ENCODE measurements at places on chromosomes 6 and 20.

GRCh38 chr6:136158971-136159370, 91.1 kb downstream of the MTFR2 start:
- DNase-seq, result no peak

- DNase-seq, result no peak
These were observed 167.4 kb downstream of the DTNBP1 start for GRCh38 chr6:15495375-15495901.

DNA sequence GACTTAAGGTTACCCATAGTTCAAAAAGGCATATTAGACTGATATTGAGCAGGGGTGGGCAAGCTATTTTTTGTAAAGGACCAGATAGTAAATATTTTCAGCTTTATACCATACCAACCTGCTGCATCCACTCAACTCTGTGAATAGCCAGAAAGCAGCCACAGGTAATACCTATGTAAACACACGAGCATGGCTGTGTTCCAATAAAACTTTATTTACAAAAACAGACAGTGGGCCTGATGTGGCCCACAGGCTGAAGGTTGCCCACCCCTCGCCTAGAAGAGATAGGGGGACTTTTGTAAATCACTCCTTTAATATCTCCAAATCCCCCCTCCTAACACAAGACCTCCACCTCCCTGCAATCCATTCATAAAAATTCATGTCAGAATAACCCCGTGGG, 64.4 kb downstream of the PSMG4 start:
- no peak for DNase-seq

- no peak for DNase-seq
These were observed 3.0 kb downstream of the PRSS16 start for GRCh38 chr6:27250277-27251111.

GRCh38 chr6:16473184-16473907, 235.0 kb downstream of the GMPR start:
- DNase-seq, result no peak

DNA sequence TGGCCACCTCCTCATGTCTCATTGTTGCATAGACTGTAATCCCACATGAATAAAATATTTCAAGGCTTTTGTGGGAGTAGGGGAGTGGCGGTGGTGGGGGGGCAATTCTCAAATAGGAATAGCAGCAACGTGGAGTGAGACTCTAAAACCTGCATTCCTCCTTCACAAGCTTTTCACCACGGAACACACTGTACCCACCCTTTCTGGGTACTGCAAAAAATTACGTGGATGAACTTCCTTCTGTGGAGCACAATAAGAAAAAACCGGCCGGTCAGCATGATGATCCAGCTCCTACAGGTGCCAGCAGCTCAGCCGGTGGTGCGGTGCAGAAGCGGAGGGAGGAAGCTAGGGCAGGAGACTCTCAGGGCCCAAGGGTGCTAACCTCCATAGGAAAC, 930 bp upstream of the RRAGD start:
- peak; percentile 18 for DNase-seq

GRCh38 chr6:148451690-148452089, 109.1 kb downstream of the SASH1 start:
- DNase-seq, result no peak

DNA sequence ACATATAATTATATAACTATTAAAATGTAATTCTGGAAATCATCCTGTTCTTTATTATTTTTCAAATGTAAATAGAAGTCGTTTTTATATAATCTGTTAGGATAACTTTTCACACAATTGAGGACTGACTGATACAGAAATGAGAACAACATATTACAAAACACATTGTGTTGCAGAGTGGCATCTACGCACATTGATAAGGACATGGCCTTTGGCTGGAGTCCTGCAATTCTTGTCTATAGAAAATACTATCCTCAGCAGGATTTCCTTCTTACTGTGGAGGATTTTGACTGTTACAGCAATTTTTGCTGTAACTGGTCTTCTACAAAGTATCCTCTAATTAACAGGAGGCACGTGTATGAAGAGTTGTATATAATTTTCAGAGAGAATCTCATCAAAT, 19.8 kb downstream of the SH3BGRL2 start:
- DNase-seq, result no peak

- peak; percentile 63 for DNase-seq
These were observed 14.4 kb upstream of the HLA-DQA1 start for GRCh38 chr6:32622545-32623401.

- DNase-seq, result no peak
These were observed 3.7 kb upstream of the MLIP start for GRCh38 chr6:54107470-54108090.

GRCh38 chr6:125586605-125587004, 162.8 kb upstream of the HEY2 start:
- no peak for DNase-seq

GRCh38 chr20:57711311-57711712, 1.5 kb upstream of the PMEPA1 start:
- no peak for DNase-seq

GRCh38 chr6:5174756-5175549, 85.8 kb downstream of the LYRM4 start:
- DNase-seq, result no peak

GRCh38 chr20:733861-734260, 34.4 kb downstream of the SLC52A3 start:
- no peak for DNase-seq

DNA sequence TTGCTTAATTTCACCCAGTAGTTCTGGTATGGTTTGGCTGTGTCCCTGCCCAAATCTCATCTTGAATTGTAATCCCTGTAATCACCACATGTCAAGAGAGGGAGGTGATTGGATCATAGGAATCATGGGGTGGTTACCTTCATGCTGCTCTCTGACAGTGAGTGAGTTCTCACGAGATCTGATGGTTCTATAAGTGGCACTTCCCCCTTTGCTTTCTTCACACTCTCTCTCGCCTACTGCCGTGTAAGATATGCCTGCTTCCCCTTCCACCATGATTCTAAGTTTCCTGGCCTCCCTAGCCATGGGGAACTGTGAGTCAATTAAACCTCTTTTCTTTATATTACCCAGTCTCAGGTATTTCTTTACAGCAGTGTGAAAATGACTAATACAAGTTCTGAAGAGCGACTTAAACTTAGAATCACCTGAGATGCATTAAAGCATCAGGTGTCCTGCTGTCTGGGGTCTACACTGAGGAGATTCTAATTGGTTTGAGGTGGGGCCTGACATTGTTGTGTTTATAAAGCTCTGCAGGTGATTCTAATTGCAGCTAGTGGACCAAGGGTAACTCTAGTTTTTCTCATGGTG, 82.1 kb upstream of the DTNBP1 start:
- no peak for DNase-seq

DNA sequence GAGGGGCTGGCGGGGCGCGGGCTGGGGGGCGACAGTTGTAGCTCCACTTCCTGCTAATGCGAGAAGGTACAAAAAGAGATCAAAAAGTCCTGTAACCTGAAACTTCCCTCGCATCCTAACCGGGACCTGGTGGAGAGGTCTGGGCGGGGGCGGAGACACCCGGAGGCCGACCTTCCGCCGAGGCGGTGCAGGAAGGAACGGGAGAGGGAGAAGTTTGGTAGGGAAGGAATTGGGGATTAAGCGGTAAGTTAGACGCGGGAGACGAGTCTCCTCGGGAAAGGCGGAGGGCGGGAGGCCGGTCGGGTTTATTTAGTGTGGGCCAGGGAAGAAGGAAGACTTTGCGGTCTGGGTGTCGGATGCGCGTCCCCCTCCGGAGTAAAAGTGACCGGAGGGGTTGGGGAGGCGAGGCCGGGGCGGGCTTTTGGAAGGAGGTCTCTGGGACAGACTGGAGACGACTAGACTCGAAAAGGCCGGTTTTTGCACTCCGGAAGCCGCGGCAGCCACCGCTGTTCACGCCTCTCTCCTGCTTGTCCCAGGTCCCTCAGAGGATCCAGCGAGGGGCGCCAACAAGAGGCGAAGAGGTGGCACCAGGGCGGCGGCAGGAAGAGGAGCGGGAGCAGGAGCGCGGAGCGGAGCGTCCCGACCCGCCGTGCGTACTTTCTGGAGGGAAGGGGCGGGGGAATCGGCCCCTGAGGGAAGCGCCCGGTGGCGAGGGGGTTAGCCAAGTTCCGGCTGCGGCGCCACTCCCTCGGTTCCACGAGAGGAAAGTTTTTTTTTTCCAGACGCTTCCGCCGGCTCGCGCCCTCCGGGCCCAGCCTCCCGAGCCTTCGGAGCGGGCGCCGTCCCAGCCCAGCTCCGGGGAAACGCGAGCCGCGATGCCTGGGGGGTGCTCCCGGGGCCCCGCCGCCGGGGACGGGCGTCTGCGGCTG, 734 bp downstream of the TPBG start:
- DNase-seq, result peak; percentile 41

DNA sequence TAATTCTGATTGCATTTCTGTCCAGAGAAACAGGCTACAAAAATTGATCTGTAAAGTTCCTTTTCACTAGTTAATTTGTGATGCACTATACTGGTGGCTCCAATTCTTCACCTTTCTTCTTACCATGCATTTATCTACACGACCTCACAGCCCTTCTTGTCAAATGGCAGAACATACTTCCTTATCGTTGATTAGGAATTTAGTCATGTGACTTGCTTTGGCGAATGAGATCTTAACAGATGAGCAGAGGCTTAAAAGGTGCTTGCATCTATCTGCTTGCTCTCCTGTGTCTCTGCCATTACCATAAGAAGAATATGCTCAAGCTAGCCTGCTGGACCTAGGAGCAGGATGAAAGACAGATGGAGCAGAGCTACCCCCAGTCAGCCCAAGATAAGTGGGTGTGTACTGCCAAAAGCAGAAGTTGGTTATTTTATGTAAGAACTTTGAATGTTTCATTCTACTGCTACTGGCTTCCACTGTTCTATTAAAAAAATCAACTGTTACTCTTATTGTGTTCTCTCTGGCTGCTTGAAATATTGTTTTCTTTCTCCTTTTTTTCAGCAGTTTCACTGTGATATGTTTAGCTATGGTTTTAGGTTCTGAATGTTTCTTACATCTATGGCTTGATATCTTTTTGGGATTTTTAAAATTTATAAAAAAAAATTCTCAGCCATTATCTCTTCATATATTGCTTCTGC, 40.2 kb upstream of the RBM24 start:
- DNase-seq, result no peak

DNA sequence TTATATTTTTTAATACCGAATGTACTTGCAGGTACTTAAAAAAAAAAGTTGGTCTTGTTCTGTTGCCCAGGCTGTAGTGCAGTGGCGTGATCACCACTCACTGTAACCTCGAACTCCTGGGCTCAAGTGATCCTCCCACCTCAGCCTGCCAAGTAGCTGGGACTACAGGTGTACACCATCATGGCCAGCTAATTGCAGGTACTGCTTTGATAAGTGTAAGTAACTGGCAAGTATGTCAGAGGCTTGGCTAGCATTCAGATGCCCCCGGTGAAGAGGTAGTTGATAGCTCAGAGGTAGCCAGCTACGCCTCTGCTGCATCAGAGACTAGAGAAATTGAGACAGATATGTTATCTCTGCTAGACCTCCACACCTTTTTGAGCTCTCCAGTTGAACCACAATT, 40.5 kb downstream of the BTBD9 start:
- DNase-seq, result no peak

GRCh38 chr20:4366076-4366475, 350.7 kb upstream of the RNF24 start:
- DNase-seq, result no peak

DNA sequence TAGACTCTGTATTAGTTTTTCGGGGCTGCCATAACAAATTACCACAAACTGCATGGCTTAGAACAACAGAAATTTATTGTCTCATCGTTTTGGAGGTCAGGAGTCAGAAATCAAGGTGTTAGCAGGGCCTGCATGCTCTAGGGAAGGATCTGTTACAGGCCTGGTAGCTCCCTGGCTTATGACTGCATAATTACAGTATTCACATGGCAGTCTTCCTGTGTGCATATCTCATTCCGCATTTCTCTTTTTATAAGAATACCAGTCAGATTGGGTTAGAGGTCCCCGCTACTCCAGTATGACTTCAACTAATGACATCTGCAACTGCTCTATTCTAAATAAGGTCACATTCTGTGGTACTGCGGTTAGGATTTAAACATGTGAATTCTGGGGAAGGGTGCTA, 59.3 kb upstream of the SLC2A12 start:
- DNase-seq, result no peak

DNA sequence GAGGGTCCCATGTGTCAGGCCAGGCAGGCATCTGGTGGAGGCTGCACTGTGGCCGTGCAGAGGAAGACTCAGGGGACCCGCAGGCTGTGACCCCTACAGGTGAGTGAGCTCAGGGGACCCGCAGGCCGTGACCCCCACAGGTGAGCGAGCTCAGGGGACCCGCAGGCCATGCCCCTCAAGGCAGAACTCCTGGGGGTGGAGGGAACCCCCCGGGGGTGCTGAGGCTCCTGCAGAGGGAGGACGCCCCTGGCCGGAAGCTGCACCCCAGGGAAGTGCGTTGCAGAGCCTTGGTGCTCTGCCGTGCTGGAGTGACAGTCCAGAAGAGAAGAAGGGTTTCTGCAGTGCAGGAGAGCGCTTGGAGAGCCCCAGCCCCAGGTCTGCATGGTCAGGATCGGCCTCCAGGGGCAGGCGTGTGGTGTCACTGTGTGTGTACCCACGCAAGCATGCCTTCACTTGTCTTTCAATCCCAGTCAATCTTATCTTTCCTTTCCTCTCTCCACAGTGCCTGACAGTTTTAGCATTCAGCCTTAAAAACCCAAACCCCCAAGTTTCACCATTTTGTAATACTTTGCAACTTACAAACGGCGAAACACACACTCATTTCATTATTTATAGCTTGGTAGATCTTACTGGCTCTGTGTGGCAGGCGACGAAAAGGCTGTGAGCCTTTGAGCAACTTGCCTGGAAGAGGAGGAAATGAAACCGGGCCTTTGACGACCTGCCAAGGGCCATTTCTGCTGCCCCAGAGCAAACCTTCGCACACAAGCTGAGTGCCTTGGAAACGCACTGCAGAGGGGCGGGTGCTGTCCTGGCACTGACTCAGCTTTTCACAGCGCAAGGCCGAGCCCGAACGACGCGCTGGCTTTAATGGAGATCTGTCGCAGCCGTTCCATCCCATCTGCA, 101.4 kb upstream of the AGPAT4 start:
- DNase-seq, result peak; percentile 84

DNA sequence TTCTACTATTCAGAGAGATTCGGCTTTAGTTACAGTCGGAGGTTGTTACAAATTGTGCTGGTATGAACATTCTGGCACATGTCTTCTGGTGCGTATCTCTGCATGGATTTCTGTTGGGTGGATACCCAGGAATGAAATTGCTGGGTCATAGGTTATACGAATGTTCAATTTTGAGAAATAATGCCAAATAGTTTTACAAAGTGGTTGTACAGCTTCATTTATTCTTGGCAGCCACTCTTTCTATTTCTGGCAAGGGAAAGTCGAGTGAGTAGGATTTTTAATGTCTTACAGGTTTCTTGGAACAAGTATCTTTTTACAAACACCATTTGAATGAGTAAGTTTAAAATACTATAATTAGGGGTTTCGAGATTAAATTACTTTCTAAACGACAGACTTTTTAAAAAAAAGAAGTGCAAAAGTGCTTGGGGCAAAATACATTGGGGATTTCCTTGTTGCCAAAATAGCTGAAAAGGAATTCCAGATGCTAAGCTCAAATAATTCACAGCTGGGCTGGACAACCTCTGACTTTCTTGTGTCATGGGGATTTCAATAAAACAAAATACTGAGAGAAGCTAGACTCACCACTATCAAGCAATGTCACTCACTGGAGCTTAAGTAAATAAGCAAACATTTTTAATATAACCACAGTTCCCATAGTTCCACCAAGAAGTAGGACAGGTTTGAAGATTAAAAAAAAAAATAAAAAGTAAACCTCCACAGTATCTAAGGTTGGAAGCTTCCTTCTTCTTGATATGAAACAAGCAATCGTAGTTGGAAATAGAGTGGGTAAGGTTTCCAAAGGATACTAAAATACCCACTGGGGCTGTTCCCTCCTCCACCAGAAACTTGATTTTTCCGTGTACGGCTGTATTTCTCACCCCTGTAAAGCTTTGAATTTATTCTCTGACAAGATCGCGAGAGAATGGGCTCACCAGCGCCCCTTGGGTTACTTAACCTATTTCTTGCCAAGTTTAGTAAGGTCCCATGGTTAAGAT, 21.6 kb upstream of the GFOD1 start:
- no peak for DNase-seq

Measured in left colon (tissue), 2 donors.